ENCODE measurements at places on chromosomes 11 and 22.
A peak's percentile ranks its signal among the peaks of the same experiment; 100 is the strongest.

DNA sequence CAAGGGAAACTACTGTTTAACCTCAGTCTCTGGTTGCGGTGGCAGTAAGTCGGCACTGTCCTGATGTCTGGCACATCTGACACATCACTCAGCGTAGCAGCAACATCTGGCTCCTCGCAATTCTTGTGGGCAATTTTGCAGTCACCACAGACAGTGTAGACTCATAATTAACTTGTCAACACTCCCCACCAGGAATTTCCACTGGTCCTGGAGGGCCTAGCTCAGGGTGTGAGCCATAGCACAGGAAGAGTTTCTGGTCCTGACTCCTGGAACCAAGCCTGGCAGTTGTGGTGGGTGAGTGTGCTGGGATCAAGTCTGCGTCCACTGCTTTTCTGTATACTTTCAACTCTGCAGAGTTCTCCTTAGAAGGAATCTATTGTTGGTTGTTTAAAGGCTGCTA lies 209.7 kb downstream of the SNX19 start:
- DNase-seq = no peak

DNA sequence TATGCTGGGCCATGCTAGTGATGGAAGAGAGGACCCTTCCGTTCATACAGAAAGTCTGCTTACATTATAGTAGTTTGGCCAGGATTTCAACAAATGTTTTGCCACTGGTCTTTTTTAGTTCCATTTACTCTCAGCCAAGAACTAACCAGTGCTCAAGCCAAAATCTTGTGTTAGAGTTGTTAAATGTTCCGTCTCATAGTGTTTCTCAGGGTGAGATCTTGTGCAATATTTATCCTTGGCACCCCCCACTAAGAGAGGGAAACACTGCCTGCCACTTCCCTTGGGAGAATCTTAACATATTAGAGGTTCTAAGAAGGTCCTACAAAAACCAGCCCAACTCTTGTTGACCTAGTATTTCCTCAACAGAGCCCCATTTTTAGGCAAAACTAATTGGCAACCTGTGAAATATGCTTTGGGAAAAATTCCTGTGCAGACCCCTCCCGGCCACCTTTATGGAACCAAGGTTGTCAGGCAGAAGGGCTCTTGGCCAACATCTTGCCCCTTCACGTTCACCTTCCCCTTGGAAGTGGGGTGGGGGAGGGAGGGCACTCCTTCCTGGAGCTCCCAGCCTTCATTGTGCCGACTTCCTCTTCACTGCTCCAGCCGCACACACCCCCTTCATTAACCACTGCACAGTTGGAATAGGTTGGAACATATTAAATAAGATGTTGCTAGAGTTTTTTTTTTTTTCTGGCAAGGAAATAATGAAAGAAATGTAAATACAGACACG lies 173.2 kb upstream of the SORL1-AS1 start:
- no peak for DNase-seq

DNA sequence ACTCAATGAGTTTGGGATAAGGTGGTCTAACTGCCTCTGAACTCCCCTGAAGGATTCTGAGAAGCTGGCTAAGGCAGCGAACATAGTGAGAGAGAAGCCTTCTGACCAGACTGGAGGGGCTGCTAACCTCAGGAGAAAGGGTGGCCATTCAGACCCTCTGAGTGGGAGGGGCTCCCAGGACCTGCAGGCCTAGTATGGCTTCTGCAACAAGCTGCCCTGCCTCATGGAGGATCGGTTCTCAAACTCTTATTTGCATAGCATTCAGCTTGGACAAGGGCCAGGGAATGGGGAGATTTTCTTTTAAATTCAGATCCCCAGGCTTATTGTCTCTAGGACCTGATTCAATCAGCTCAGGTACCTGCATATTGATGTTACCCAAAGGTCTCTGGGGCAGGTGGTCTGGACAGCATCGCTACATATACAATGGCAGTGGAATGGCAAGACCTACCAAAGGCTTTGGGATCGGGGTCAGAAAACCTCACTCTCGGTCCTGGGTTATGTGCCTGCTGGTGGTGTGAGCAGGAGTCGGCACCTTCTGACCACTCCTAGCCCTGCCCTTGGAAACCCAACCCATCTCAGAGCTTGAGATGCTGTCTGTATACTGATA lies 599.1 kb downstream of the BRD1 start:
- DNase-seq = no peak

DNA sequence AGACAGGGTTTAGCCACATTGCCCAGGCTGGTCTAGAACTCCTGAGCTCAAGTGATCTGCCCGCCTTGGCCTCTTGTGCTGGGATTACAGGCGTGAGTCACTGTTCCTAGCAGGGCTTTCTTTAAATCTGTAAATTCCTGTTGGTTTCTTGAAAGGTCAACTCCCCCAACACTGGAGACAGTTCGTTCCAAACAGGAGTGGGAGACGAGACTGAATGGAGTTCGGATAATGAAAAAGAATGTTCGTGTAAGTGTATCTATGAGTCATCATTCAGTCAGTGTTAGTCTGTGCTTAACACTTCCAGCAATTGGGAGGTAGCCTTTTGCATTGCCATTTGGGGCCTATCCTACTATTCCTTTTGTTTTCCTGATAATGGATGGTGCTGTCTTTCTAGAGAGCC lies 10.0 kb upstream of the BACE1-AS start:
- DNase-seq = peak; percentile 18

GRCh38 chr11:112911124-112911523 lies 50.1 kb upstream of the NCAM1 start:
- no peak for DNase-seq

DNA sequence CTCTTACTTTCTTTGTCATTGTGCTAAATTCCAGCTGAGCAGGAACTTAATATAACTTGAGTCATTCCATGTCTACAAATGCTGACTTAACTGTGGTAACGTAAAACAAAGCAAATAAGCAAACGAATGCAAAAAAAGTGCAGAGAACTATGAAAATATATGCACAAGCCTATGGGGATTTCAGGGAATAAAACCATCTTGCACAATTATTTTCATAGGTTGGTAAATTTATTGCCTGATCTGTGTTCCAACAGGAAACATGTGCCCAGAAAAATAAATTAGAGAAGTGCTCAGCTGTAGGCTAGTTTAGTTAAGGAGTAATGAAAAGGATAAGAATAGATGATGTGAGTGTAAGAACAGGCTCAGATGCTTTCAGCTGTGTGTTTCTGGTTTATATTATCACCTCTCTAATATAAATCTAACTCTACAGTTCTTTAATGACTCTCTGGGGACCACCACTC lies 1169.3 kb downstream of the LRRC4C start:
- no peak for DNase-seq

GRCh38 chr11:102112509-102112821 lies 2.2 kb downstream of the YAP1 start:
- no peak for DNase-seq

DNA sequence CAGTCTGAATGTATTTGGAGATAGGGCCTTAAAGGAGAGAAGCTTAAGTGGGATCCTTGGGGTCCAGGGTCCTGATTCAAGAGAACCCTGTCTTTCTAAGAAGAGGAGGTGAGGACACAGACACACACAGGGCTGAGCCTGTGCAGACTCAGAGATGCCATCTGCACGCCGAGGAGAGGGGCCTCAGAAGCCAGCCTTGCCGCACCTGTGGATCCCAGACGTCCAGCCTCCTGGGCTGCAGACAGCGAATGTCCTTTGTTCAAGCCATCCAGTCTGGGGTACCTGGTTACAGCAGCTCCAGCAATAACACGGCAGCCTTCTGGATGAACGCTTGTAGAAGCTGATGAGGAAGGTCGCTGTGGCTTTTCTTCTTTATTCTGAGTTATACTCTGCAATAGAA lies 1086.1 kb downstream of the BRD1 start:
- no peak for DNase-seq

- DNase-seq = no peak
Observed at GRCh38 chr11:77353131-77353530, 51.6 kb upstream of the GDPD4 start.

- DNase-seq = no peak
Observed at GRCh38 chr11:65833297-65834030, at the start of gene SNX32. SNX32 (plus strand) TSS chr11:65833963; CDS start chr11:65834066, 103 bp downstream.

DNA sequence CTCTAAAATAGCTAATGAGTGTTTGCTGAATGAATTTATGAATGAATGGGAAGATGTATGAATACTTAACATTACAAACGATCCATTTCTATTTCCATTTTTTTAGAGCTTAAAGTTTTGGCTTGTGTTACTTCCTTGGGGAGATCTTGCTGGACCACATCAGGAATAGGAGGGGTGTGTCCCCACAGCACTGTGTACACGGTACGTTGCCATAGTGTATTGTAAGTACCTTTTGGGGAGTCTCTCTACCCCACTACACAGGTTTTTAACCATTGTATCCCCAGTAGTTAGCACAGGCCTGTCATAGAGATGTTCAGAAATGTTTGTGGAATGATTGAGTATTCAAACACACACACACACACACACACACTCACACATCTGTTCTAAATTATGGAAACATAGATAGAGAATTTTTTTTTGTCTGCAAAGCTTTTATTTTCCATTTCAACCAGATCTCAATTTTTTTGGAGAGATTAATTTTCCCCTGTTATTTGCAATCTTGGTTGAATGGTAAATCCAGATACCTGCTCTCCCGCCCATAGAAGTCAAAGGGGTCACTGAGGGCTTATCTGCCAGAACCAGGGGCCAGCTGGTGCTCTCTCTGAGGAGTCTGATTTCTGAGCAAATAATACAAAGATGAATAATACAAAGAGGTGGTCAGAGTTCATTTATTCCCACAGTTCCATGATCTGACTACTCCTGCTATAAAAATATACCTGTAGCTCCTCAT lies 471.0 kb downstream of the INSC start:
- DNase-seq = no peak

- no peak for DNase-seq
Observed at GRCh38 chr11:114914231-114915005, 236.1 kb downstream of the NXPE2 start.

GRCh38 chr11:96194581-96195374 lies 148.2 kb downstream of the MAML2 start:
- DNase-seq = no peak

- DNase-seq = no peak
Observed at GRCh38 chr22:50398831-50399648, 55.9 kb downstream of the PPP6R2 start.

- no peak for DNase-seq
Observed at GRCh38 chr11:69142895-69143294, 12.8 kb upstream of the SMIM38 start.

DNA sequence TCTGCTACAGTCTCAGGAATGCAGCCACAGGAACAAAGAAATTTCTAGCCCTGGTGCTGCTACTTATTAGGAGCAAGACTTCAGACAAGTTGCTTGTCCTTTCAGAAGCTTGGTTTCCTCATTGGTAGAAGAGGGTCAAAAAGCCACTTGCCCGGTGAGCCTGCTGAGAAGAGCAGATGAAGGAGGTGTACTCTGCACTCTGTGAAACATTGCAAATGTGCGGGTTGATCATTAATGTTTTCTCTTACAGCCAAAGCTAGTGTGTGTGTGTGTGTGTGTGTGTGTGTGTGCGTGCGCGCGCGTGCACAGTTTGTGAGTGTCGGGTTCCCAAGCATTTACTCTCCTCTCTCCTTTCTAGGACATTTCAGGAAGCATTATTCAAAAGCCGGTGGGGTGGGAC lies 86.3 kb upstream of the NNMT start:
- DNase-seq = peak; percentile 68

- DNase-seq = no peak
Observed at GRCh38 chr11:5234381-5234834, at the start of gene HBD. HBD (minus strand) TSS chr11:5234483; CDS start chr11:5234433, 50 bp downstream.

DNA sequence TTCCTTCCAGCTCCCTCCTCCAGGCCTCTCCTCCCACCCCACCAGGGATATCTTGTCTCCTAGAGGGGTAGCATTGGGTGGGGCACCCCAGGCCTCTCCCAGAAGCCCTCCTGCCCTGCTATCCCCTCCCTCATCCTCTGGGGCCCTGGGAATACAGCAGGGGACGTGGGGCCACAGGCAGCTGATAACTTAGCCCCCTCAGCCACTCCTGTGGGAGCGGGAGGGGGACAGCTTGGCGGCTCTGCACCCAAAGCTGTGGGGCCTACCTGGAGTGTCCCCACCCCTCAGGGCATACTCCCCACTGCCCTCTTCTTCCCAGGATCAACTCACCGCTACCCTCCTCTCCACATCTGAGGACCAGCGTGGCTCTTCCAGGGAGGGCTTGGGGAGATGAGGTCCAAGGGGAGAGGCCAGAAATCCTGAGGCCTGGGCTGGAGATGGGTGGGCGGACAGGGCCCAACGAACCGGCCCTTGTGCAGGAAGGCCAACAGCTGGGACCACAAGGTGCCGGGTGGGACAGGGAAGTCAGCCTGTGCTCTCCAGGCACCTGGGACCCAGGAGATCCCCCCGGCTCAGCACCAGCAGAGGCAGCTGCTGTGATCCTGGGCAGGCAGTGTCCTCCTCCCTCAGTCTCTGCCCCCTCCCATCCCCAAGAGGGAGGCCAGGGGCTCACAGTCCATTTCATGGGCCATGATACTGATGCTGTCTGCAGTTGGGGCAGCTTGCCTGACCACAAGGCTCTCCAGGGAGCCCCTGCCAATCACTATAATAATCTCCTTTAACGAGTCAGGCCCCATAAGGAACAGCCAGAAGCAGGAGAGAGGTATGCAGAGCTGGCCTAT lies 23.2 kb downstream of the NEAT1 start:
- DNase-seq = peak; percentile 24

Data from ACHN (cell line).